ENCODE measurements at places on chromosomes 2 and 18.

- no peak for DNase-seq
Observed at GRCh38 chr18:55790296-55790695, 202.3 kb upstream of the TCF4 start.

GRCh38 chr2:241952816-241953215, 83.3 kb downstream of the RTP5 start:
- no peak for DNase-seq

DNA sequence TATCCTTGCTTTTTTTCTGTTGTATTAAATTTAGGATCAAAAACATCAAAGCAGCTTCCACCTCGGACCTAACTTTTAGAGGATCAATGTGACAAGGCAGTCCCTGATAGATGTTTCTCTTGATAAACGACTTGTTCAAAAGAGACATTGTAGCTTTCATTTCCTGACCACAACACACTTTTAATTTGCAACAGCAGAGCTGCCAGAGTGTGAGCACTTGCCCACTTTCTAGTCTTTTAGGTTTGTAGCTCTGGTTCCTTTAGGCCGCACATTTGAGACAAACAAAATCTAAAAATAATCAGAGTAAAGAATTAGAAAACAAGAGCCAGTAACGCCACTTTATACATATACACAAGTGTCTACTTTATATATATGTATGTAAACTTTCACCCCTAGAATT, 3.1 kb downstream of the FIGN start:
- no peak for DNase-seq

- DNase-seq: no peak
Observed at GRCh38 chr2:156537141-156537540, 101.0 kb downstream of the GPD2 start.

- no peak for DNase-seq
Observed at GRCh38 chr2:120331903-120332302, 14.0 kb upstream of the INHBB start.

DNA sequence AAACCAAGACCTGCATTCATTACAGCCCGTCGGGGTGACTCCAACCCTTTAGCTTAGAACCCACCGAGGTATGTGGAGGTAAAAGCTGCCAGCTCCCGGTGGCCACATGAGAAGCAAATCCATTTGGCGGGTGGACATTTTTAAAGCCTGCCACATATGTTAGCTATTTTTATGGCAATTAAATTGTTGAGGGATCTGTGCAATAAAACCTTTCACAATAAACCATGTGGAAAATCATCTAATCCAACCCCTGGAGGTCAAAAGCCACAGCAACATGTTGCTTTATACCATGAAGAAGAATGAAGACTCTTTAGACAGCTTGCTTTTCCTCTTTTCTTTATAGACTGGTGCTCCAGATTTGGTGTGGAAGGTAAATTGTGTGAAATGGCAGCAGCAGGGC, 176.3 kb downstream of the AGPS start:
- DNase-seq: no peak

DNA sequence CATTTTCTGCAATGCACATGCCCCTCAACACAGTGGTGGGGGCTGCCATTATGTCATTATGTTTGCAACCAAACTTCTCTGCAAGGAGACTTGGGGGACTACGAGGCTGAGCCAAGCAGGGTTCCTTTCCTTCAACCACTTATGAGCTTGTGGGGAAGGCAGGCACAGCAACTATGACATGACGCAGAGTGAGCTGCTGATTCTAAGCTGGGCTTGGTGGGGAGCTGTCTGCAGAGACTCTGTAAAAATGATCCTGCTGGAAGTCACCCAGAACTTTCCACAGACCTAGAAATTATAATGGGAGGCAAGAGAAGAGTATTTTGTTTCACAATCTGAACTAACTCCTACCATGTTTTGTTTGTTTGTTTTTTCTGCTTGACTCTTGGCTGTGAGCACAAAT, 55.6 kb downstream of the INPP5D start:
- DNase-seq: no peak

DNA sequence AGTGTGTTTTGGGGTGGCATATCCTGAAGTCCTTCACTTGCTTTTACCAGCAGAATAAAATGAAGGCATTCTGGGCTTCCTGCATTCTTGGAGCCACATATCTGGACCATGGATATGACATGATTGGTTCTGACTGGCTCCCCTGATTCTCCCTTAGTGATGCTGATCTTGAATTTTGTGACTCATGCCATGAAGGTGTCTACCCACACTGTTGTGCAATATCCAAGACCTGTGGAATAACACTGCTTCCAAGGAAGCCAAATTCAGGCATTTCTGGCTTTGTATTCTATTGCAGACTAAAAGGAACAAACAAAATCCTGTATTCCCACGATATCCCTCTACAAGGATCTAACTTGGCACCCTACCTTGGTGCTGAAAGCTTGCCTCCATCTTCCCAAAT, 125.8 kb downstream of the LYPD6B start:
- DNase-seq: no peak

- no peak for DNase-seq
Observed at GRCh38 chr18:5093902-5094301, 103.2 kb downstream of the AKAIN1 start.

- DNase-seq: no peak
Observed at GRCh38 chr2:74205596-74205995, 7.2 kb downstream of the MTHFD2 start.

GRCh38 chr2:102718387-102719316, 43.2 kb upstream of the TMEM182 start:
- no peak for DNase-seq
